ENCODE measurements at places on chromosomes 11 and 22. TPM values are rescaled to one million over a fixed set of nuclear protein-coding genes. Genes with fewer than 3 reads are reported as not detected.

The MB gene
- total RNA-seq = 11.7 TPM

The OR8D4 gene
- total RNA-seq = not detected

The CASP12 gene
- total RNA-seq = 1.3 TPM

The VSIG10L2 gene
- total RNA-seq = not detected

The PKDREJ gene
- 1.3 TPM for total RNA-seq

DNA sequence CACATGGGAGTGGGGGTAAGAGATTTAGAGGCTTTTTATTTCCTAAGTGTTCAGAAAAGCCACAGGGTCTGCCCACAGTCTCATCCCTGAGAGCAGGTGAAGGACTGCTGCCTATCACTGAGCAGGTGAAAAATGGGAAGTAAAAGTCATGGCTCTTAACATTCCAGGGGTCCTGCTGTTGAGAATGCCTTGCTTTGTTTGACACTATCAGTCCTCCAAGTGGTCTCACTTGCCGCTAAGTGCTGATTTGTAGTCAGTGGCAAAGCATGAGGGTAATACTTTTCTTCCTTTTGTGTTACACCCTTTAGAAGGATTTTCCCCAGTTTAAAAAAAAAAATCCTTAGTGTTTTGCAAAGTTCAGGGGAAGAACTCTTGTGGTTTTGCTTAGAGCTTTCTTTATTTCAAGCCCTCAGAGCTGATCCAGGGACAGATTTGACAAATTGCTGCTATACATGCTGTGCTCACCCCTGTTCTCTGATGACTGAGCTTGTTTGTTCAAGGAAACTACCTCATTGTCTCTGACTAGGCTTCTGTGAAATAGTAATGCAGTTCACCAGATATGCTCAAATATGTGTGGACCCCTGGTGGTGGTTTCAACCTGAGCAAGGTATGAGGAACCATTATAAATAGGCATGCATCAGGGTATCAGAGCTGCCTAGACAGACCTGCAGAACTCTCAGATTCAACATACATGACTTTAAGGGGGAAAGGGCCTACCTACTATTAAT, 141.0 kb downstream of the ARHGAP42 start:
- DNase-seq = no peak

GRCh38 chr22:35104491-35104890, 38.5 kb downstream of the ISX start:
- DNase-seq = no peak

GRCh38 chr22:42217019-42217751, 53.3 kb downstream of the TCF20 start:
- no peak for DNase-seq

- no peak for DNase-seq
These were observed 75.9 kb upstream of the ARFGAP3 start for GRCh38 chr22:42932857-42933484.

GRCh38 chr11:106474274-106474673, 396.8 kb downstream of the AASDHPPT start:
- no peak for DNase-seq
